ENCODE measurements at places on chromosomes 7 and 10. TPM values are rescaled to one million over a fixed set of nuclear protein-coding genes. Genes with fewer than 3 reads are reported as not detected.

STAG3 gene
- 0.52 TPM for polyA plus RNA-seq

ABCB4 gene
- polyA plus RNA-seq, result not detected

CYP3A4 gene
- polyA plus RNA-seq, result 1.3 TPM

GSTO1 gene
- polyA plus RNA-seq, result 71.4 TPM

ASB10 gene
- not detected for polyA plus RNA-seq

NPY4R gene
- polyA plus RNA-seq, result 0.05 TPM

All from adipose tissue (tissue), 3 donors.